ENCODE measurements at places on chromosomes 11 and 22. TPM values are rescaled to one million over a fixed set of nuclear protein-coding genes. Genes with fewer than 3 reads are reported as not detected.

DNA sequence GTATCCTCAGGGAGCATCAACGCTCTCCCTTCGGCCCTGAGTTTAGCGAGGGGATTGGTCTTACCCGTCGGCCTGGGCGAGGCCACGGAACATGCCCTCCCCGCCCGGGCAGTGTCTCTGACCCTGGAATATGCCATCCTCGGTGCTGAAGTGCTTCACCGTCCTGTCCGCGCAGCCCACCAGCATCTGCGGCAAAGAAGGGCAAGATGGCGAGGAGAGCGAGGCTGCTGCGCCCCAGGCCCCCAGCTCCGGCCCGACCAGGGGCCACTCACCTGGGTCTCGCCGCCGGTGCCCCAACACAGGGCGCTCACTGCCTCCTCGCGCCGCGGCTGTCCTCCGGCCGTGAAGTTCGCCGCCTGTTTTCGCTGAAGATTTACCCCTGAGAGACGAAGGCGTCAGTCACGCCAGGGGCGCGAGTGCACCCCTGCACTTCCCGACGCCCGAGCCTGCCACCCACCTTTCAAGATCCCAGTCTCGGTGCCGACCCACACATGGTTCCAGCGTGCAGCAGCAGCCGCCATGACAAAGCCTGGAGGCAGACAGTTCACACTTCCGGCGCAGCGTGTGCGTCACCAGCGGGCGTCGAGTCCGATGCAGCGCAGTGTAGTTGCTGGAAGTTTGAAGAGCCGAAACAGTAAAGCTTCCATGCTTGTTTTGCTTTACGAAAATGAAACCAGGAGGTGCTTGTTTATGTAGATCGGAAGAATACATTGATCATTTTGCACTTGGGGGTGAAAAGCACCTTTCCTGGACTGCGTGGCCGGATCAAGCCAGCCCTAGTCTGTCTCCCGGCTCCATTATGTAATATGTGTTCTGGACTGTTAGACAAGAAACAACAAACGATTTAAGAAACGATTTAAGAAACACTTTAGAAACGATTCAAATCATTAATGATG is at the start of gene WDR74:
Gene WDR74 (minus strand): TSS at position 541 of the 896 bp plus-strand sequence. CDS start 20 bp downstream, at position 521.
- peaks cover 17% of the 10 kb centered on the region for H3K4me1 ChIP-seq
- H3K27me3 ChIP-seq: no peaks in the 10 kb centered on the region
- peaks cover 24% of the 10 kb centered on the region for H3K36me3 ChIP-seq
- peak within 1 kb of the TSS; percentile 89 for H3K4me3 ChIP-seq

DNA sequence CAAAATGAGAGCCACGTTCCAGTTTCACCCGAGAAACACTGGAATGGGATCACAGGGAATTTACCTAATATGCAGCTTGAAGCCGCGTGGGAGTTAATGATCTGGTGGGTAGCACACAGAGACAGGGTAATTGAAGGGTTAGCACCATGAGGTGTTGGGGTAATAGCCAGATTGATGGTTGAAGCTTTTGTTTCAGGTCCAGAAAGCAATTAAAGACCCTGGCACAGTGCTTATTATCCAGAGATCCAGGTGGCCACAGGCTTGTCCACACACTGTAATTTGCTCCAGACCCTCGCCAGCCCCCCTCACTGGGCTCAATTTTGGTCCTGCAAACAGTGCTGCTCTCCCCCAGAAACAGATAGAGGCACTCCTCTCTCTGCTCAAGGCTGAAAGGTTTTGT is 282.5 kb upstream of the ISX start:
- no peaks in the 10 kb centered on the region for H3K36me3 ChIP-seq
- no peak for DNase-seq
- H3K27me3 ChIP-seq: peaks cover 10% of the 10 kb centered on the region
- H3K4me1 ChIP-seq: no peaks in the 10 kb centered on the region
- H3K4me3 ChIP-seq: no peak overlapping the region

- peaks cover 100% of the 10 kb centered on the region for H3K27me3 ChIP-seq
- no peaks in the 10 kb centered on the region for H3K36me3 ChIP-seq
- no peaks in the 10 kb centered on the region for H3K4me1 ChIP-seq
Measured at GRCh38 chr11:117604336-117604995, 192.6 kb downstream of the DSCAML1 start.

DNA sequence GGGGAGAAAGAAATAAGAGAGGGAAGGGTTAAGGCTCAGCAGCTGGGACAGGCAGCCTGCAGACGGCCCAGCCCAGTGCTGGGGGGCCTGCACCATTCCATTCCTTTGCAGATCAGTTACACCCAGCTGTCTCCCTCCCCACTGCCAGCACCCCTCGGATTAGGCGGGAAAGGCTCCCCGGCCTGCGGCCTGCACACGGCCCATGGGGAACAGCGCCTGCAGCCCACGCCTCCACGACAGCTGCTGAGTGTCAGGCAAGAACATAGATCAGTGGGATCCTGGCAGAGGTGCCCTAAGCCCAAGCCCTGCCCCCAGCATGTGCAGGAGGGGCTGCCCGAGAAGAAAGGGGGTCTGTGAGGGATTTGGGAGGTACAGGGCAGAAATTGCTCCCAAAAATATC is 65.8 kb upstream of the MYOD1 start:
- peaks cover 36% of the 10 kb centered on the region for H3K27me3 ChIP-seq
- H3K4me1 ChIP-seq: no peaks in the 10 kb centered on the region
- H3K4me3 ChIP-seq: no peak overlapping the region
- no peak overlapping the region for H3K27ac ChIP-seq
- no peaks in the 10 kb centered on the region for H3K36me3 ChIP-seq

GRCh38 chr11:62018981-62019664 is 51.7 kb upstream of the FTH1 start:
- H3K36me3 ChIP-seq: no peaks in the 10 kb centered on the region
- no peak overlapping the region for H3K4me3 ChIP-seq
- H3K27me3 ChIP-seq: no peaks in the 10 kb centered on the region
- DNase-seq: no peak
- no peak overlapping the region for H3K27ac ChIP-seq

DNA sequence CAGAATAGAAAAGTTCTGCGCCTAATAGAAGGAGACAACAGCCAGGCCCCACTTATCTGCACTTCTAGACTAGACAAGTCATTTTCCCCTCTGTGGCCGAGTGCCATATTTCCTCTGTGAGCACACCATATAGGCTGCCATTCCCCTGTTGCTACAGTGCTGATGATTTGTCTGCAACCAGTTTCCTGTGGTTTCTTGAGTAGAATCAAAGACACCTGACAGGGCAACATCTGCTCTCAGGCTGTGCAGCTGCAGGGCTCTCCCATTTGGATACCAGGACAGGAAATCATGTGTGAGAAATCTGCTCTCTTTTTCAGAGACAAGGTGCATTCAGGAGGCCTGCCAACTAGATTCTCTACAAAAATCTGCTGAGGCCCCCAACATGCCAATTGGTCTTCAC is 879.3 kb downstream of the DLG2 start:
- no peak for DNase-seq
- H3K36me3 ChIP-seq: no peaks in the 10 kb centered on the region
- no peak overlapping the region for H3K27ac ChIP-seq
- no peaks in the 10 kb centered on the region for H3K27me3 ChIP-seq
- H3K4me1 ChIP-seq: no peaks in the 10 kb centered on the region

DNA sequence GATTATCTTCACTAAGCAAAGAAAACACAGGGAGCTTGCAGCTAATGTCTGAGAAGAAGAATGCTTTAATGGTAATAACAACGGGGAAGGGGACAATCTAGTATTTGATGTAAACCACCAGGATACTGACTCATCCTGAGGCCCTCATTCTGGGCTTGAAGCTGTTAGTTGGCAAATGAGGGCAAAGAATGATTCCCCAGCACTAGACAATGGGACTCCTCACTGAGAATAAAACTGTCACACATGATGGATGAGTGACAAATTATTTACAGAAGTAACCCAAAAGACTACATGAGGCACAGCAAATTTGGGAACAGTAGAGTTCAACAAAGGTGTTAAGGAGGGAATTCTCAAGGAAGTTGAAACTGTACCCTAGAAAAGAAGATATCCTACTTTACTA is 76.3 kb downstream of the FAM168A start:
- H3K27ac ChIP-seq: no peak overlapping the region
- H3K27me3 ChIP-seq: no peaks in the 10 kb centered on the region
- DNase-seq: no peak
- no peaks in the 10 kb centered on the region for H3K36me3 ChIP-seq
- no peaks in the 10 kb centered on the region for H3K4me1 ChIP-seq

DNA sequence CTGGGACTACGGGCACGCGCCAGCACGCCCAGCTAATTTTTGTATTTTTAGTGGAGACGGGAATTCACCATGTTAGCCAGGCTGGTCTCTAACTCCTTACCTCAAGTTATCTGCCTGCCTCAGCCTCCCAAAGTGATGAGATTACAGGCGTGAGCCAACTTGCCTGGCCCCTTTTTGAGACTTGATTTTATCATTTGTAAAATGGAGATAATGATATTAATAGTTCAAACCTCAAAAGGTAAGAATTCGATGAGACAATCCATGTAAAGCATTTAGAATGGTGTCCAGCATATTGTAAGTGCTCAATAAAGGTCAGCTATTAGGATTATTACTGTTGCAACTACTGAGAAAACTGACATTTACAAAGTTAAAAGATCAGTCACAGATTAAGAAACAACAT is 2.7 kb upstream of the BACE1 start:
- 0 out of 2 replicates have a peak, but pooled peaks cover 9% of the 10 kb centered on the region for H3K4me1 ChIP-seq
- no peak overlapping the region for H3K27ac ChIP-seq
- DNase-seq: no peak
- no peaks in the 10 kb centered on the region for H3K36me3 ChIP-seq

GRCh38 chr11:12133547-12134235 is 23.3 kb downstream of the MICAL2 start:
- H3K27me3 ChIP-seq: no peaks in the 10 kb centered on the region
- H3K36me3 ChIP-seq: no peaks in the 10 kb centered on the region
- H3K27ac ChIP-seq: no peak overlapping the region
- H3K4me3 ChIP-seq: no peak overlapping the region

DNA sequence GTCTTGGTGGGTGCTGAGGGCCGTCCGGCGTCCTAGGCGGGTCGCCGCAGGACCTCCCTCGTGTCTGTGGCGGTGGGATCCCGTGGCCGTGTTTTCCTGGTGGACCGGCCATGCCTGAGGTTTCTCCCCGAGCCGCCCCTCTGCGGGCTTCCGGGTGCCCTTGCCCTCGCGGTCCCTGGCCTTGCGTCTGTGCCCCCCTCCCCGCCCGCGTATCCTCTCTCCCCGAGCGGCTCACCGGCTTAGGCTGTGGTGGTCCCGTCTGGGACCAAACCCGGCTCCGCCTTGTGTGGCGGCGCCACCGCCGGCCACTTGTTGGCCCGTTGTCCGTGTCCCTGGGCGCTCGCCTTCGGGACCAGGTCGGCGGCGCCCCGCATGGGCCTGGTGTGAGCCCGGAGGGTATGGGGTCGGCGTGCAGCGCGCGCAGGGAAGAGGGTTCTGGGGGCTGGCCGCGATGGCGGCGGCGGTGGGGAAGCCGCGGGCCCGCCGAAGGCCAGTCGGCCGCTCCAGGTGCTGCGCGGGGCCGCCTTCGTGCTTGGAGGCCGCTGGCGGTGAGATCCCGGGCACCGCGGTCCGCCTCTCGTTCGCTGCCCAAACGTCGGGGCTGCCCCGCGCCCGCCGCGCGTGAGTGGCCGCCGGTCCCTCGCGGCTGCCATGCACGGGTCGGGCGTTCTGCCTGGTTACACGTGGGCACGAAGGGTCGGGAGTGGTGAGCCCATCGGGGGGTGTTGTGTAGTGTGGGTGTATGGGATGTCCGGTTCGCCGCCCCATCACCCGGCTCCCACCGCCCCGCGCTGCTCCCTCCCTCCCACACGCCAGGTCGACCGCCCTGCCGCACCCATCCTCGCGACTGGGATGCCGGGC is 3899.1 kb upstream of the OR11H1 start:
- no peak for DNase-seq
- H3K4me1 ChIP-seq: no peaks in the 10 kb centered on the region
- no peaks in the 10 kb centered on the region for H3K36me3 ChIP-seq
- no peak overlapping the region for H3K4me3 ChIP-seq

- peaks cover 39% of the 10 kb centered on the region for H3K36me3 ChIP-seq
- H3K27ac ChIP-seq: no peak overlapping the region
- peaks cover 10% of the 10 kb centered on the region for H3K4me1 ChIP-seq
- DNase-seq: no peak
- no peaks in the 10 kb centered on the region for H3K27me3 ChIP-seq
Measured at GRCh38 chr11:112229746-112230433, 3.7 kb downstream of the PTS start.

- H3K27ac ChIP-seq: no peak overlapping the region
- H3K36me3 ChIP-seq: no peaks in the 10 kb centered on the region
- H3K27me3 ChIP-seq: no peaks in the 10 kb centered on the region
- H3K4me1 ChIP-seq: no peaks in the 10 kb centered on the region
Measured at GRCh38 chr11:95451682-95452081, 220.7 kb upstream of the SESN3 start.

DNA sequence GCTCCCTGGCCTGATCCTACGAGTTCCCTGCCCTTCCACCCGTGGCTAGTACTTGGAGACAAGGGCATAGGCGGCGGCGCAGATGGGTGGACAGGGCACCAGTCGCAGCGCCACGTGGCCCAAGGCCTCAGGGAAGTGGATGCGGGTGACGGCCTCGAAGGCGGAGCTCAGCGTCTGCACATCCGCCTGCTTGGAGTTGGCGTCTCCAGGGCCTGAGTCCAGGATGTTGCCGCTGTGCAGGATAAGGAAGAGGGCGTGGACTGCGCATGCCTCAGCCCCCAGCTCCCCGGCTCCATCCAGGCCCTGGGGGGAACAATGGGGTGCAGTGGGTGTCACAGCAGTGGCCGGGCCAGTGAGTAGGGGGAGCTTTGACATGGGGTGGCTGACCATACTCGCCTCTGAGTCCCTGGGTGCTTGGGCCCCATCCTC is 6.6 kb downstream of the PITPNM1 start:
- H3K27ac ChIP-seq: no peak overlapping the region
- H3K4me3 ChIP-seq: no peak overlapping the region
- H3K4me1 ChIP-seq: peaks cover 9% of the 10 kb centered on the region
- no peak for DNase-seq
- peaks cover 7% of the 10 kb centered on the region for H3K36me3 ChIP-seq

HORMAD2 gene
- total RNA-seq: not detected

OR52M1 gene
- total RNA-seq: not detected

KMT5B gene
- total RNA-seq: 36.4 TPM

RASSF10 gene
- total RNA-seq: 0.35 TPM

MOGAT2 gene
- total RNA-seq: not detected

KREMEN1 gene
- total RNA-seq: 6.1 TPM

TMEM126B gene
- total RNA-seq: 32.6 TPM

HPX gene
- 0.68 TPM for total RNA-seq

SLC22A8 gene
- total RNA-seq: not detected

Measured in PC-9 (cell line).